ENCODE measurements at places on chromosomes 3 and 15.

DNA sequence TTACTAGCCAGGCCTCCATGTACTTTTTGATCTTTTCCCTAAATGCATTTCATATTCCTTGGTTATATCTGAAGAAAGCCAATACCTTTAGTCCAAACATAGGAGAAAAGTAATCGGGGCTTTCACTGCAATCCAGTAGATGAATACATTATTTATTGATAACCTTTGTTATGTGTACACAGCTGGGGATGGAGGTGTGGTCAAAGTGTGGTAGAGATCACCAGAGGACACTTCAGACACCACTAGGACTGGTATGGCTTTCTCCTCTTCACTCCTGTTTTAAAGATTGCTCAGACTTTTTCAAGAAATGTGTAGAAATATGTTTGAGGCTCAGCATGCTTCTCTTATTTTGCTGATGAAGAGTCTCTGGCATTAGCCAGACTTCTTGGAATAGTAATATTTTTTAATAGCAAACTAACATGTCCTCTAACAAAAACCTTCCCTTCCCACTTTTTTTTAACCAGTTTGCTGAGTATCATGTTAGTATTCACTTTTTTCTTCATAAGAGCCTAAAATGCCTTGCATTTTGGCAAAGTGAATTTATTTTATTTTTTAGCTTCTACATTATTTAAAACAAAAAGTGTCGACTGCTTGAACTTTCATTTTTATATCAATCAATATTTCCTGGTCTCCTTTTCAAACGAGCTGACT, 65.6 kb upstream of the MBNL1 start:
- no peak for DNase-seq

GRCh38 chr3:4097801-4098200, 205.4 kb upstream of the SETMAR start:
- no peak for DNase-seq

DNA sequence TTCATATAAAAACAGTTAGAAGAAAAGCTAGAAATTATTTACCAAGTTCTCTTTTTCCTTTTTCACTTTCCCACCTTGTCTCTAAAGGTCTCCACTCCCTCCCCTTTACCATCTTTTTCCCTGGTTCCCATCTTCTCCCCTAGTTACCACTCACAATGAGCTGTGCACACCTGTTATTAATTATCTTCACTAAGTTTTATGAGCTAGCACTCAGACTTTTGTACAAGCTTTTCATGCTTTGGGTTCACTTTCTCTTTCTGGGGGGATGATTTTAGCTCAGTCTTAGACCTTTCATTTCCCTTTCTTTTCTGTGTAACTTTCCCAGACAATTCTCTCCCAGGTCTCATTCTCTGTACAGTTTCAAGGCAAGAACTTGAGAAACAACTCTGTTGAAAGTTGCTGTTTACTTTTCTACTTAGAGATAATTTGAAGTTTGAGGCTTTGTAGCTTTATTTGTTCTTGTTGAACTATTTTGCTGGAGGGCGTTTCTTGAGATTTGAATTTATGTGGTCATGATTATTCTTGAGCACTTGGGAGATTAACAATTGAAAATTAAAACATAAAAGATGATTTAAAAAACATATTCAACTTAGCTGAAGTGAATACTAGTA, 24.0 kb upstream of the AADAC start:
- DNase-seq, result no peak

GRCh38 chr3:72288955-72289691, 504.2 kb upstream of the PROK2 start:
- DNase-seq, result no peak

- DNase-seq, result no peak
Measured at GRCh38 chr3:166471074-166471767, 634.0 kb upstream of the BCHE start.

Data from activated gamma-delta T cell treated with anti-CD3 and anti-CD28 coated beads, Interleukin-2, amount 50 U/mL, for 16 hours (primary cell).